ENCODE measurements at places on chromosomes 12 and 14.

DNA sequence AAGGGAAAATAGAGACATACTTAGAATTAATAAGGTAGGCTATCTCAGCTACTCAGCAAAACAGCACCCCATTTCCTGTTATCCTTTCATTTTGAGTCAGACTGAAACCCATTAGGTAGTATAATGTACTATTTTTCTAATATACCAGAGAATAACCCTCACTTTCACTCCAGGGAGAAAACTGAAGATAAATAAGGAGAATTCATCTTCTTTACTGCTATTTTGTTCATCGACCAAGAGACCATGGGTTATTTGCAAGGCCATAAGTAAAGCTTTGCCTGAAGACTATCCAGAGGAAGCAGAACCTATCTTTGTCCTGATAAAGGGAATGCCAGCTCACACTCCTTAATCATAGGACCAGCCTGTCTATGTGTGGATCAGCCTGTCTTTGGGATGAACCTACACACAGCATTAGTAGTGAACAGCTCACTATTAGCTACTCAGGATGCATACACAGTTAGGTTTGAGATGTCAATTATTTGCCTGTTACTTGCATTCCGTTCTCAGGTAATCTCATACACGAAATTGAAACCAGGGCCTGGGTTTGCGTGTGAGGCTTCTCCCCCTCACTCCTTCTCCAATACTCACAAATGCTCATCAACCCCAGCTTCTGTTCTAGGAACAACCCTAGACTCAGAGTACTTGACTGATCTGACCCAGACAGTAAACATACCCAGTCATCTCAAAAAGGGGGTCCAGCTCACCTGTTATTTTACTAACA, 124.4 kb downstream of the DAD1 start:
- DNase-seq, result no peak

- no peak for DNase-seq
Observed at GRCh38 chr14:78340250-78340649, 170.1 kb downstream of the NRXN3 start.

DNA sequence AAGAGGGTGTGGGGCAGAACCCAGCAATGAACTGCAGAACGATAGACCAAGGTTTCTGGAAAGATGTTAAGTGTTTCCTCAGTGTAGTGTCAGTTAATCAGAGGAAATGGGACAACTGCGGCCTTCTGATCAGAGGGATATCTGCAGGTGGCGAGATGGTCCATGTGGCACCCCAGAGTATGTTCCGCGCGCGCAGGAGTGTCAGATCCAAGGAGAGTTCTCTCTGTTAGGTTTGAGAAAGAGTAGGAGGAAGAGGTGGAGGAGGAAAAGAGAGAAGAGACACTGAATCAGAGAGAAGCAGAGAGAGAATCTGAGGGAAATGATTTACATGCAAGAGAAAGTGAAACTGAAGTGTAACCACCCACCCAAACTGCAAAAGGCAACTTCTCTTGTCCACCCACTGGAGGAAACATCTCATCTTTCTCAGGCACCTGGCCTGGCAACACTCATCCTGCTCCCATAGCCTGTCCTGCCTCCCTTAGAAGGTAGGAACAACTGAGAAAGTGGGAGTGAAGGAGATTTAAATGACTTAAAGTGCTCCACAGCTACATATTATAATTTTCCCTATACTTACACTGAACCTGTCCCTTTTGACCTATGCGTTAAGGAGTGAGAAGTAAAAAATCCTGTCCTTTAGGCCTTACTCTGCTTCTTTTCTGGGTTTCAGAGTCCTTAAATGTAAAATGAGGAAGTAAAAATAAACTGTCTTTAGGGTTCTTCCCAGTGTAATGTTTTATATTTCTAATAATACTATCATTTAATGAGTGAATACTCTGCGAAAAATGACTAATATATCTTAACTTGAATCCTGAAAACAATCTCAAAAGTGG, 6.8 kb upstream of the TESPA1 start:
- DNase-seq, result peak; percentile 8

DNA sequence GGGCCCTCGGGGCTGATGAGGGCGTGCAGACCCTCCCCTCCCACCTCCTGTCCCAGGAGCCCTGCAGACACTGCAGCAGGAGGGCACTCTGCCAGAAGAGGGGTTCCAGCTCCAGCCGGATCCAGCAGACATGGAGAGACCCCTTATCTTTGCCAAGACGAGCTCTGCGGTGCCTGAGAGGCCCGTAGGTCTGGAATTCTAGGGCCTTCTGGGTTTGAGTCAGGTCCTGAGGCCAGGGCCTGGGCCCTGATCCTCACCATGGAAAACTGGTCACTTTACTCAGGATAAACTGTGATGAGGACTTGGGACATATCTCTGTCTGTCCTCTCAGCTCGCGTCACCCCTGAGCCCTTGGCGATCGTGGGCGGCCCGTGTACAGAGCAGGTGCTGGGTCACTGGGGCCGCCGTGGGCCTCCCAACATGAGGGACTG, 13.8 kb downstream of the MEG3 start:
- no peak for DNase-seq

DNA sequence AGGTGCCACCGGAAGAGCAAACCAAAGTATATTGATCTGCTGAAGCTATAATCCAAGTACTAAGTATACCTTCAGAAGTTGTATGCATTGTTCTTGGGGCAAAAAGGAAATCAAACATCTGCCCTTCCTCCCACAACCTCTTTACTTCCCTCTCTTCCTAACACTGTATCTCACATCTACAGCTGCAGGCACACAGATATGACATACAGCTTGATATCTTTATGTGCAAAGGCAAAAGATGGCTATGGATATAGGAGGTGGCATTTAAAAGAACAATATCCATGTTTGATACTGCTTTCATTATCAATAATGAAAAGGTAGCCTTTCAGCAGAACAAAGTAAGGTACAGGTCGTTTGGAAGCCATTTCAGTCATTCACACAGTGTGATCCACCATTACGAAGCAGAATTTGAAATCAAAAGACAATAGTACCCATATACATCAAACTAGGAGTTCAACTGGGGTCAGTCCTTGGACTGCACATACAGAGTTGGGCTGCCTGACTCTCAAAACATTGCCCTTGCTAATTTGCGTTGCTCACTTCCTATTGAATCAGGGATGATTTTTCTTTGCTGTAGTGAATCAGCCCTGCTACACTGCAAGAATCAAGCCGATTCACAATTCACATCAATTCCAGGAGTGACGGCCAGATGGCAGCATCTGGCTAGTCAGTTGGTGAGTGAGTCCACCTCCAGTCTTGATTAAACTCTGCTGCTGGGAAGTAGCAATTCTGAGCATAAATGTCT, 8.9 kb downstream of the ANG start:
- DNase-seq, result peak; percentile 80

DNA sequence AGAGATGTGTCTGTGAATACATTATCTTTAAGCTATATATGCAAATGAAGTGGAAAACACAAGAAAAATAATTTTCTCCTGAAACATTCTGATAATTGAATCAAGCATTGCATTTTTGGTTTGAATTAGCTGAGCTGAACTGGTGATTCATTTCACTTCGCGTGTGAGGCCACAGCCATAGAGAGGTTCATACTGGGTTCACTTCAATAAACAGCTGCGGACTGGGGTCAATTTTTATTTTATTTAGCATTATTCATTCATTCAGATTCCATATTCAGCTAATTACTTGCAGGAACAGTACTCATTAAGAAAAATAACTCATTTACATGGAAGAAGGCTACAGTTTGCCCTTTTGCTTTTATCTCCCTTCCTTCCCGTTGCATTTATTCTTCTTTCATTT, 195.2 kb upstream of the LRIG3 start:
- no peak for DNase-seq

GRCh38 chr12:55932551-55932910, 1.6 kb downstream of the DGKA start:
- peak; percentile 24 for DNase-seq

DNA sequence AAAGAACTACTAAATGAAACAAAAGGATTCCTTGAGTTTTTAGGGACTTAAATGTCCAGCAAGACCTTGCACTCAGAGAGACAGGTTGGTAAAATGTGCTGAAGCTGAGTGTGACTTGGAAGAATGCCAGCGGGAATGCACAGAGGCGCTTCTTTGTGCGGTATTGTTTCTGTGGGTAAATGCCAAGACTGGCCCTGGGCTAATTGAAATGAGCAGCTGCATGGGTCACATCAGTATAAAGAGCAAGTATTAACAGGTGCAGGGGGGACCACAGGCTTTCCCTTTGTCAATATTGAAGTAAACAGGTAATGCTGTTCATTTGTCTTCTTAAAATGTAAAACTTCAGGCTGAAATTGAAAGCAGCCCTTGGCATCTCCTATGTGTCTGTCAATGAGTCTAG, 74.3 kb downstream of the LMO3 start:
- DNase-seq, result no peak

- no peak for DNase-seq
Observed at GRCh38 chr12:84689638-84690037, 223.0 kb downstream of the SLC6A15 start.

DNA sequence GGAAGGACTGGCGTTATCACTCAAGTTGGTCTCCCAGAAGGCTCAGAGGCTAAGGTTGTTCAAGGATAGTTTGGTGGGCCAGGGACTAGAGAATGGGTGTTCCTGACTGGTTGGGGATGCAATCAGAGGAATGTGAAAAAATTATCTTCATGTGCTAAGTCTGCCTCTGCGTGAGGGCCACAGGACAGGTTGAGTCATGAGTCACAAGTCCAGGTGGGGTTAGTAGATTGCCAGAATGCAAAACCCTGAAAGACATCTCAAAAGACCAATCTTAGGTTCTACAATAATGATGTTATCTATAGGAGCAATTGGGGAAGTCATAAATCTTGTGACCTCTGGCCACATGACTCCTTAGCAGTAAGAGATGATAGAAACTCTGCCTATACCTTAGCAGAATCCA, 220.1 kb upstream of the EEA1 start:
- no peak for DNase-seq

DNA sequence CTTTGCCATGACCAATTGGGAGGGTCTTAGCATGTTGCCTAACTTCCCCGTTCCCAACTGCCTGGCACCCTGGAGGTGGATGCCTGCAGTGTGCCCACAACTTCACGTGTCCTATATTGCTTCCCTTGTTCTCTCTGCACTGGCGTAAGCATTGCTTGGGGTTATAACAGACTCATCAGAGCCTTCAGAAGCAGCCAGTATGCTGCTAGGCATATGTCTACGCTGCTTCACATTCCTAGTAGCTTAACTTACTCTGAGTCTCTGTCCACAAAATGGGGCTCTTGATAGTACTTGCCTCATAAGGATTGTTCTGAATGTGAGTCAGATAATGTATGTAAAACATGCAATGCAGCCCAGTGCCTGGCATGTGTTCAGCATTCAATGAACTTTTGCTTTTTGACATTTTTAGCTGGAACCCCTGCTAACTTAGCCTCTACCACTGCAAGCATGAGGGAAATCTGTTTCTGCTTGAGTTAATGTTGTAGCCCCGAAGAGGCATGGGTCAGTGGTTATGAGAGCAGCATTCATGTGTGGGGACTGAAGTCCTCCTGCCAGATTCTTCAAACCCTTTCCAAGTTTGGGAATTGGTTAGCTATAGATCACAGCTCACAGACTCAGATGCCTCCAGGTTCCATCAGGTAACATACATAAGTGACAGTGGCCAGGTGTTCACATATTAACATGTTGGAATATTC, 2.8 kb downstream of the SLC5A8 start:
- no peak for DNase-seq

DNA sequence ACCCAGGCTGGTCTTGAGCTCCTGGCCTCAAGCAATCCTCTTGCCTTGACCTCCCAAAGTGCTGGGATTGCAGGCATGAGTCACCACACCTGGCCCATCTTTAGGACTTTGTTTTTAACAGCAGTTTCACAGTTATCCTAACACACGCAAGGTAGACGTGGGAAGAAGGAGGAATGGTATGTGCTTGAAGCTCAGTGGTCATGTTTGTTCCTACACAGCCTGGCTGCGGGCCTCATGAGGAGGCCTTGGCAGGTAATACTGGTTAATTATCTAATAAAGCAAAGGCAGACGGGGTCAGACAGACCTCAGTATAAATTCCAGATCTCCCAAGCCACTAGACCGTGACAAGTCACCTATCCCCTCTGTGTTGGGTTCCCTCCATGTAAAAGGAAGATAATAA, 271.8 kb downstream of the PCNX1 start:
- no peak for DNase-seq

- peak; percentile 56 for DNase-seq
Observed at GRCh38 chr14:89444044-89444443, 27.0 kb upstream of the FOXN3 start.

- DNase-seq, result no peak
Observed at GRCh38 chr12:115046805-115047204, 362.8 kb upstream of the TBX3 start.

GRCh38 chr12:67498991-67499390, 149.6 kb upstream of the DYRK2 start:
- DNase-seq, result no peak

DNA sequence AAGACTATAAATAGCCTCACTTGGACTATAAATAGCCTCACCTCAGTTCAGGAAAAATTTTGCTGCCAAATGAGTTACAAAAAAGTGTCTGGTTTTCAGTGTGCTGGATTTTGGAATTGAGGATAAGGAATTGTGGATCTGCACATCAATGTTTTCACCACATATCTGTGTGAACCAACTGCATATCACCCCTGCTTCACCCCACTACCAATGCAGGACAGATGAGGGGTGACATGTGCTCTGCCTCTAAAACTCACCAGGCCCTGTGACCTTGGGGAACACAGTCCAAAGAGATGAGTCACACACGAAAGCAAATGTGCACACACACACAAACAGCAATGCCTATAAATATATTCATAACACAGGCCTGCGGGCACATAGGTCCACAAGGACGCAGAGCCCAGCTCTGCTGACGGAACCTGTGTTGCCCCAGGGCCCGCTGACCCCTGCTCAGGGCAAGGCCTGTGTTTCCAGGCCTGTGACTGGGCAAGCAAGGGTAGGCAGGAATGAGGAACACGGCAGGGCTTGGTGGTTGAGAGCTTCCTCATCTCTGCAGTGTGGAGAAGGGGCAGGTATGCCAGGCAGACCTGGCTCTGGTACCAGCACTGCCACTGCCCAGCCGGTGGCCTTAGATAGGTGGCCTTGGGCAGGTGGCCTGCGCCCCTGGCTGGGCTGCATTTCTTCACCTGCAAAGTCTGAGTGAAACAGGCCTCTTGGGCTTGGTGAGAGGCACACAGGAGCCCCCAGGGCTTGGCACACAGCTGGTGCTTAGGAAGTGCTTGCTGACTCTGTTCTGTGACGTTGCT, 82.4 kb downstream of the ARL6IP4 start:
- DNase-seq, result peak; percentile 70

DNA sequence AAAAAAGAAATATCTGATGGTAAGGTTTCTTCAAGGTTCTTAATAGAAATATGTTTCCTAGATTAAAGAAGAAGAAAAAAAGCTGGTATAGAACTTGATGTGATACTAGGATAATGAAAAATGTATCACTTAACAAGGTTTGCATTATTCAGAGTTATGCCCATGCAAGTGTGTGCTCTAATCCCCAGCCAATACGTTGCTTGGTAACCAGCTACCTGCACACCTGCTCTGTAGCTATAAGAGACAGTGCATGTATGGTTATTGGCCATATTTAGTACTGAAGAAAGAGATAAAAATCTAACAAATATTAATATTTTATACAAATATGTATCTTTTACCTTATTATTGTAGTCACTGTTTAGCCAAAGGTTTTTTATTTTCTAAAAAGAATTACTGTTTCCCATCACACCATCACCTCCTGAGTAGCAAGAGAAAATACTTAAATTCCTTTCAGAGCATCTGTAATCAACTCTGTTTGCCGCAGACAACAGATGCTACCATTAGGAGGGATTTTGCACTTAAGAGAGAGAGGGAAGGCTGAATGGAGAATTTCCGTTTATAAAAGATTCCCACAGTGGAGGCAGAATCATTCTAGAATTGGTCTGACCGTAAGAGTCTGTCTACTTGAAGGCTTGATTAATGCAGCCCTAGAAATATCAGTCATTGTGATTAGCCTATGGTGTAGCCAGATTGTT, 115.6 kb downstream of the NEDD1 start:
- DNase-seq, result no peak

Measured in inflammatory macrophage (primary cell).